ENCODE measurements at places on chromosomes 2 and 18.

DNA sequence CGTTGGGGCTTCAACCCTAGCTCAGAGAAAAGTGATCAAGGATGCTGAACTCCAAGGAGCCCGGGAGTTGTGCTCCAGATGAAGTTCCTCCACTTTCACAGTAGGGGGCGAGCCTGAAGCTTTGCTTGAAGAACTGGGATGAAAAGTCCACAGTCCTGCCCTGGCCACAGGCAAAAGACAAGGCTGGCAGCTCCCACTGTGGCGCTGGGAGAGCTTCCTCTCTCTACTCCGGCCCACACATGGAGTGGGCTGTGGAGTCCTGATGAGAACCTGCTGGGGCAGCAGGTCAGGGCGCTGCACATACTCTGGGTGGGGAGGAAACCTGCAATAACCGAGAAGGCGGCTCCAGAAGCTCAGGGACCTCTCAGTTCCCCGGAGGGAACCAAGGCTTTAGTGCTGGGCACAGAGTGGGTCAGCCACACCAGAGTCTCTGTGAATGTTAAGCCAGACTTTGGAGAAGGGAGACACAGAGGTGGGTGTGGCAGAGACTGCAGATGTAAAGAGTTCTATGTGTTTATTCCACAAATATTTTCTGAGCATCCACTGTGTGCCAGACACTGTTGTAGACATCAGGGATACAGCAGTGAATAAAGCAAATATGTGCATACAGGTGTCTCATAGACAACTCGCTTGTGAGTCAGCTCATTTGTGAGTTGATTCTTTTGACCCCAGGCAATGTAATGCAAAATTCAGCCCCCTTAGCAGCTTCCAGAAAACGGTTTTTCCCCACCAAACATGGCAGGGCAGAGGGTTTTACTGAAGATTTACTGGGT is 48.0 kb upstream of the MRPL33 start:
- DNase-seq, result peak; percentile 69

DNA sequence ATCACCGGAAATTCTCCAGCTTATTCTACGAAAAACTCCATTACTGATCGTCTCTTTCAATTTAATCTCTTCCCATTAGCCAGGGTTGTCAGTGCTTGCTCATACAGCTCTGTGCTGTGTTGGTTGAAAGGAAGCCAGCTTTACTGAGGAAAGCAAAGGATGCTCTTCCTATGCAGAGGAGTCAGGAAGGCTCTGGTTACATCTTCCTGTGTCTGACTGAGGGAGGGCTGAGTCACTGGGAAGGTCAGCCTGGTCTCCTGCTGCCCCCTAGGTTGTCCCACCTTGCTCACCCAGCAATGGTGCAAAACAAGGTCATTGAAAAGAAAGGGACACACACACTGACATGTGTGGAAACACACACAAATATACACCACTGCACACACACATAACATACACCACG is 975.6 kb downstream of the DCDC2C start:
- DNase-seq, result no peak

DNA sequence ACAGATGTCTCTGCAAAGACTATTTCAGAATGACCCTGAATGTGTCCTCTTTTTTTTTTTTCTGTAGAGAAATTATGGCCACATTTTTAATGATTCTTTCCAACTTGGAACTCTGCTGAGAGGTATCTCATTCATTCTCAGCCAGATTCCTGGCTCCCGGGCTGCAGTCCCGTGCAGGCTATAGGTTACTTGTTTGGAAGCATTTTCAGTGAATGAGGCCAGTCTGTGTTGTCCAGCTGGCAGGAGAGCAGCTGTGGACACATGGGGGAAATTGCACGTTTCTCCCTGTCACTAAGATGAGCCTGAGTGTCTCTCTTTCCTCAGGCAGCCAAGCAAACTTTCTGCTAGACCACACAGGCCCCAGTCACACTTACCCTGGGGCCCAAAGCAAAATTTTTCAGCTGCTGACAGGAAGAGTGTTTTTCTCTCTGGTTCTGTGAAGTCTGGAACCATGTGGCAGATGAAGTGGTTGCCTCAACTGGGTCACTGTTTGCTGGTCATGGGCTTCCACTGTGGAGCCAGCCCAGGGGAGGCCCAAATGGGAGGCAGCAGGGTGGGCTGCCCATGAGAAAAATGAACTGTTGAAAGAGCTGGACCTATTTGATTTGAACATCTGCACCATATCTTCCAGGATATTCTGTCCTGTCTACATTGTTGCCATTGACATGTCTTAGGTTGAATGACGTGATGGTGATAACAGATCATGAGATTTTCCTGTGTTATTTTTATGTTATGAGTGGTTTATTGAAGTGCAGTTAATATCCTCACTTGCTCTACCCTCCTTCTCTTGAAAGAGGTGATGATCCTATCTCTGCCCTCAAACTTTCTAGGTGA is 431.2 kb downstream of the LPIN1 start:
- DNase-seq, result peak; percentile 82

DNA sequence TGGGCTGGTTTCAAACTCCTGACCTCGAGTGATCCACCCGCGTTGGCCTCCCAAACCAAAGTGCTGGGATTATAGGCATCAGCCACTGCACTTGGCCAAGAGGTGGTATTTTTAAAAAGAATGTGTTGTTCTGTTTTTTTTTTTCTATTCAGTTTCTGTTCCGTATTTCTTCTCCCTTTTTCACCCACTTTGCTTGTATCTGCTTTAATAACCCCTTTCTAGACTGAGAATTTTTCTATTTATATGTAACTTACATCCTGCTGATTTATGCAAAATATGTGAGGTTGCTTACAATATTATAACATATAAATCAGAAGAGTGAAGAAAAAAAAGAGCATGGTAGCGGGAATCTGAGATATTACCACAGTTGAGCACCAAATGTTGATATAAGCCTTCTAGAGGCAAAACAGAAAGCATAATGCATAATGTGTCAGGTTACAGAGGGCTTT is 17.2 kb upstream of the LYPD6B start:
- DNase-seq, result no peak

GRCh38 chr18:13572721-13573120 is 153.6 kb downstream of the FAM210A start:
- no peak for DNase-seq

GRCh38 chr2:7730449-7730848 is 813.2 kb downstream of the RNF144A start:
- DNase-seq, result no peak

- DNase-seq, result peak; percentile 68
Measured at GRCh38 chr2:170815746-170816503, 762 bp upstream of the GAD1 start.

DNA sequence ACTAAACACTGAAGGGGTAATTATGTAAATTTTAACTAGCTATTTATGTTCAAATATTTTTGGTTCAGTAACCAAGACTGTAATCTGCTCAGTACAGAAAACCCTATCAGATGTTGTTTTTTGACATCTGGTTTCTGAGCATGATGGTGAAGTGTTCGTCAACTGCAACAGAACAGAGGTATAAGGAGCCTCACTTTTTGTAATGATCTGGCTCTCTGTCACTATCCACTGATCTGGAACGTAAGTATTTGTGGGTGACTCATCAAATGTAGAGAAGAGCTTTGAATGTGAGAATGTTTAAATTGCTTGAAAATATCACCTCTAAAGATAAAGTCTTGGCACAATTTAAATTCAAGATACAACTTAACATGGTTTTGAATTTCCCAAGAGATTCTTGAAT is 213.6 kb upstream of the FAM98A start:
- DNase-seq, result no peak

GRCh38 chr2:211741966-211742365 is 796.6 kb downstream of the ERBB4 start:
- no peak for DNase-seq

DNA sequence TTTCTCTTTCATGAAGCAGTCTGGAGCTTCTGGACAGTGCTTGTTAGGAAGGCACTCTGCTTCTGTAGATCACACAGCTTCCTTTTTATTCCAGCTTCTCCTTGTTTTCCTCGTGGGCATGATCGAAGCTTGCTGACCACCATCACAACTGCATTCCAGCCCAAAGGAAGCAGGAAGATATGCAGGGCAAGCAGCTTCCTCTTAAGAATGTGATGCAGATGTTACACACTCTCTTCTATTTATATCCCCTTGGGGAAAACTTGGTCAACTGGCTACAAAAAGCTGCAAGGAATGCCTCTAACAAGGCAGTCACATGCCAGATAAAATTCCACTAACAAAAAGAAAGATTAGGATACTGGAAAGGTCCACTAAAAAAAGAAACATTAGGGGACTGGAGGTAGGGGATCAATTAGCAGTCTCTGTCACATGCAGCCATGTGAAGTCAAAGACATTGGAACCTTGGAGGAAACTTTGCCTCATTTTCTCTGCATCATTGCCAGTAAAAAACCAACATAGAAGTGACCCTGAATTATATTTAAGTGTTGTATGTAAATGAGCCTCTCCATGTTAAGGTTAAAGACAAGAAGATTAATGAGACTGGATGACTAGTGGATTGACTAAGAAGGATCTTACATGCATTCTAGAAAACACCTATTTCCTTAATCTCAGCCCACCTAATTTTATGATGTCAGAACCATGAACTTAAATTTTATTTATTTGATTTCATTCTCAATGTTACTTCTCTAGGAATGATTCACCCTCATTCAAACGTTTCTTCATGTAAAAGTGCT is 98.3 kb downstream of the NAB1 start:
- peak; percentile 52 for DNase-seq

- DNase-seq, result no peak
Measured at GRCh38 chr18:75183973-75184493, 24.9 kb downstream of the PTGR3 start.

GRCh38 chr2:73069855-73070642 is 1.5 kb downstream of the SFXN5 start:
- peak; percentile 46 for DNase-seq

DNA sequence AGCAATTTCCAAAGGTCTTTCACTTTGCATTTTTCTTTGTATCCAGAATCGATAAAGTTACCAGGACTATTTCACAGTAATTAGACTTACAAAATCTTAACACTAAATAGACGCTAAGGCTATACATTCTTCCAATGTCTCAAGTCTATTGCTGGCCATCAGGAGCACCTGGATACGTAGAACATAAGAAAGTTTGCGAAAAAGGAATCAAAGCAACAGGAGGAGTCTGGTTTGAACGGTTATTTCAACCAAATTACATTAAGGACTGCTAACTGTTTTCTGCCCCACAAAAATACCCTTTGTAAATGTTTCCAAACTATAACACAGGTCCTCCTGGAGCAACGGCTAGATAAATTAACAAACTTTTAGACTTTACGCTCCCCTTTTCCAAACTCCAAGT is 1.4 kb upstream of the HNRNPA3 start:
- no peak for DNase-seq

DNA sequence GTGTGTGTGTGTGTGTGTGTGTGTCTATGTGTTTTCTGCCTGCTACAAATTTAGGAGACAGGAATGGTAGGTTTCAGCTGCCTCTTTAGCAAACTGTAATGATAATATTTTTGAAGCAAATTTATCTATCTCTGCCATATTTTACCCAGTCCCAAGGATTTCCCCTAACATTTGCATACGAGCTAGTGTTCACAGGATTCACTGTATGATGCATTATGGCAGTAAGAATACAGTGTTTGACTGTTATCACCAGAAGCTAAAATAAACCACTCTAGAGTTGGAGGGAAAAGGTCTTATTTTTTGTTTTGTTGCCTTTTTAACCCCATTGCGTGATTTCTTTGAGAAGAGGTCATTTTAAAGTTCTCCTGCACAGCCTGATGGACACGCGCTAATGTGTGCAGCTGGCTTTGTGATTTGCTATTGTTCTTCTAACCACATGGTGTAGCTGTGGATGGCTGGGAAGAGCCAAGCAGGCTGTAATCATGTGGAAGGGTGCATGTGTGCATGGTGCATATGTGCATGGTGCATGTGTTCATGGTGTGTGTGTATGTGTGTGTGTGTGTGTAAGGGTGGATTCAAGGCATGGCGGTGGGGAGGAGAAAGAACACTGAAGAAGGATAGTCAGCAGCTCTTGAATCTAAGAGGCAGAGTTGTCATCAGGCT is 62.4 kb downstream of the PLB1 start:
- no peak for DNase-seq

DNA sequence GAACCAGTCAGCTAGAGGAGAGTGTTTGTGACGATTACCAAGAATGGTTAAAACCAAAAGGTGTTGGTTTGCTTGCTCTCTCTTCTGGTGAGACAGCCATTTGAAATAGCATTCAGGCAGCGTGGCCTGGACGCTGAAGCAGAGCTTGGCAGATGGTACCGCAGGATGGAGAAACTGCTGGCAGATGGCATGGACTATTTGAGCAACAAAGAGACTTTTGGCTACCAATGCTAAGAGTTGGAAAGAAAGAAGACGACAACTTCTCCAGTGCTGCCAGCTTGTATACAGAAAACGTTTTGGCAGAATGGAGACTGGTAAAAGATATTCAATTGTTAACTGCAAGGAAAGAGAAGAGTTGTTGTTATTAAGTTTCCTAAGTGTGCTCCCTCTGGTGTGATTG is 315.0 kb downstream of the PARD3B start:
- no peak for DNase-seq

DNA sequence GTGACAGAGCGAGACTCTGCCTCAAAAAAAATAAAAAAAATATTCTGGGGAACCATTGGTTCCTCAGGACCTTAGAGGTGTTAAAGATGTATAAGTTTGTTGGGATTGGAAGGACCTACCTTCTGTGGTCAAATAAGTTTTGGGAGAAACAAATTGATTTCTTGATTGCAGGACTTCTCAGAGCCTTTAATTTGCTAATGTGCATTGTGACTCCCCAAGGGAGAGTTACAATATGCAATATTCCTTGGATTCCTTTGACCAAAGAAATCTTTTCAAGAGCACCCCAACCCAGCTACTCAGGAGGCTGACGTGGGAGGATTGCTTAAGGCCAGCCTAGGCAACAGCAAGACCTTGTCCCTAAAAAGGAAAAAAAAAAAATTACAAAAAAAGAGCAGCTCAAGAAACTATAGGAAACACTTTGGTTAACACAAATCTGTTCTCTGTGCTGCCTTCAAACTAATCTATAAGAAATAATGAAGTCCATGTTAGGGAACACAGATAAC is 6.5 kb downstream of the NAGK start:
- DNase-seq, result no peak

GRCh38 chr2:202267495-202267894 is 1.9 kb downstream of the NOP58 start:
- no peak for DNase-seq

DNA sequence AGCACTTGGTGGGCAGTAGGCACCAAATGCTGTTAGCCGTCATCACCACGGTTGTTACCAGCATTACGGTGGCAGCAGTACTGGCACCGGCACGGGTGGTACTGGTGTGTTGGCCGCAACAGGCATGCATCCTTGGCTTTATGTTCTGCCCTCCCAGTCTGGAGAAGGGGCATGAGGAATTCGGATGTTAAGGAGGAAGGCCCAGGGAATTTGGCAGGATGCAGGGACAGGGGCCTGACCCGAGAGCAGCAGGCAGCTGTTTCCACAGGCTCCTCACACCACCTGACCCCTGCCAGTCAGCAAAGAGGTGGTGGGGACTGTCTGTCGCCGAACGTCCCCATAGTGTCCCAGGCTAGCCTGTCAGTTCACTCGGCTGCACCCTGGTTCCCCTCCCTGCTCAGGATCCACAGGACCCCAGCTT is 79.0 kb downstream of the EDAR start:
- DNase-seq, result no peak

DNA sequence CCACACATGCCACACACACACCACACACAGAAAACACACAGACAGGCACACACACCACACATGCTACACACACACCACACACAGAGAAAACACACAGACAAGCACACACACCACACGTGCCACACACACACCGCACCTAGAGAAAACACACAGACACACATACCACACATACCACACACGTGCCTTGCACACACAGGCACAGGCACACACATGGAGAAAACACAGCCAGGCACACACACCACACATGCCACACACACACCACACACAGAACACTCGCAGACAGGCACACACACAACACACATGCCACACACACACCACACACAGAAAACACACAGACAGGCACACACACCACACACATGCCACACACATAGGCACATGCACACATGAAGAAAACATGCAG is 242.1 kb upstream of the MYT1L start:
- DNase-seq, result no peak
